Stimulated activated CD8-positive, alpha-beta memory T cell treated with anti-CD3 and anti-CD28 coated beads, Interleukin-4, amount 100 ng/mL, for 48 hours (primary cell): ENCODE measurements at places on chromosomes 5 and 9.

DNA sequence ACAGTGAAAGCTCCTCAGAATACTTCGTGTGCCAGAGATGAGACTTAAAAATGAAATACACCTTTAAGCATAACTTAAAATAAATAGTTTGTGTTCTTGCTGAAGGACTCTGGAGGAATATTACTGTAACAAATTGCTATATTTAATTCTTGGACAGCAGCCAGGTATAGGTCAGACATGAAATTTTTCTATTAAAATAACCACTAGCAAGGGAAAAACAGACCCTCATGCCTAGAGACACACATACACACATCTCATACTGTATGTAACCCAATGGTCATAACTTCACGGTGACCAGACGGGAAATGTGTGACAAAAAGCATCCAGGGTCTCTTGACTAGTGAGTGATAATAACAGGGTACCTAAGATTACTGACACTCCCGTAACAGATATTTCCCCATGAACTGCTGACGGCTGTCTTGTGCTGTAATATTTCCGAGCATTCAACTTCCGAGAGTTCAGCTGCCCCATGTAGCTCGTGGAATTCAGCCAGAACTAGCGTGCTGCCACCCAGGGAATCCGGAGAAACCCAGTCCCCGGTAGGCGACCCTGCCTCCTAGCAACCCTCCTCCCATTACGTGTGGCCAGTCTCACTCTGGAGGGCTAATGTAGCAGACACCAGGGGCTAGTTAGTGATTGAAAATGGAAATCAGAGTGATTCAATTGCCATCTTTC is 2295.1 kb upstream of the WWC1 start:
- DNase-seq: no peak

GRCh38 chr5:168464214-168464613 is 22.1 kb upstream of the RARS1 start:
- DNase-seq: no peak

- DNase-seq: no peak
These were observed 48.7 kb downstream of the ANKDD1B start for GRCh38 chr5:75659791-75660450.

DNA sequence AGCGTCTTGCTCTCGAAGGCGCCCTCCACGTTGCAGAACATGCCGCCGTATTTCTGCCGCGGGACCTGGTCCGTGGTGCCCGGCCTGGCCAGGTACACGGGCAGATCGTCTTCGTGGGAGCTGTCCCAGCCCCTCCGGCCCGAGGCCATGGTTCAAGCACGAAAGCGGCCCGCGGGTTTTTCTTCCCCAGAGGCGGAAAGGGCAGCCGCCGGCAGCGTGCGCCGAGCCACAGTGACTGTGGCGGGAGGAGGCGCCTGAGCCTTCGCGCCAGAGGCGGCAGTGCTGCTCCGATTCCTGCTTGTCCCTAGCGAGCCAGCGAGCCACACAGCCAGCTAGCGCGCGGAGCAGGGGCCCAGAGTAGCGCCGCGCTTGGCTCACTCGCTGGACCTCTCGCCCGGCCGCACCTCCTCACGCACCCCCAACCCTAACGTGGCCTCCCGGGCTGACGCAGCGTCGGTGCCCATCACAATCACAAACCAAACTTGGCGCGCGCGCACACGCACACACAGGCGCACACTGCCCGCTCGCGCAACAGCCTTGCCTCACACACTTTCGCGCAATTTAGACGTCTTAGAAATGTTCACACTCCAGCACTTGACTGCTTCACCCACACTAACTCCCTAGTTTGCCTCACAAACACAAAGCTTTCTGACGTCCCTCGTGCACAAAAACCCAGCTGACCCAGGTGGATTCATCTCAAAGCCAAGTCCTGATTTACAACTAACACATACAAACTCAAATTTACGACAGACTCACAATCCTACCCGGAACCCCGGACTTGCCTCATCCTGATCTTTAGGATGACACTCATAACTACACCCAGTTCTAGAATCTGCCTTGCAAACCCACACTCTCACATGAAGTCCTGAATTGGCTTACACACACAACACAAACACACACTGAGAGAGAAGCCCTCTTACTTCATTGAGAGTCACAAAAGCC is at the start of gene DPYSL3:
Gene DPYSL3, minus strand, starts transcription at position 359 of the 942 bp plus-strand sequence. Its CDS starts 210 bp downstream, at position 149.
- DNase-seq: peak; percentile 24

DNA sequence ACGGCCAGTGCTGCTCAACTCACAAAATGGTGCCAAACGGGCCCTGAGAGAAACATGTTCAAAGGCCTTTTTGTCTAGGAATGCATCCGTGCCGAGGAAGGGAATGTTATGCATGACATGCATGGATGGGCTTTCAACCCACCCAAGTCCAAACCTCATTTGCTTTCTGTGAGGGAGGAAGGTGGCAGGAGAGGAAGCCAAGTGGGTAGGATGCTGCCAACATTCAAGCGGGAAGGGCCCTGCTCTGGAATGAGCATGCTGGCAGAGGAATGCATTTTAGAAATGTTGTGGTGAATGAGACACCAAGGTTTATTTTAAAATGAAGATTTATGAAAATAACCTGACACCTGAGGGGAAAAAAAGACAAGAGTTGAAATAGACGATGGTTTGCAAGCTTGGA is 479.1 kb downstream of the CCDC171 start:
- no peak for DNase-seq

GRCh38 chr5:102153003-102153759 is 142.9 kb downstream of the SLCO4C1 start:
- no peak for DNase-seq

GRCh38 chr9:116641292-116642059 is 45.6 kb upstream of the TRIM32 start:
- DNase-seq: no peak

- no peak for DNase-seq
These were observed 1854.6 kb upstream of the WWC1 start for GRCh38 chr5:166436872-166437271.

- no peak for DNase-seq
These were observed 154.1 kb upstream of the CD180 start for GRCh38 chr5:67350618-67351201.

DNA sequence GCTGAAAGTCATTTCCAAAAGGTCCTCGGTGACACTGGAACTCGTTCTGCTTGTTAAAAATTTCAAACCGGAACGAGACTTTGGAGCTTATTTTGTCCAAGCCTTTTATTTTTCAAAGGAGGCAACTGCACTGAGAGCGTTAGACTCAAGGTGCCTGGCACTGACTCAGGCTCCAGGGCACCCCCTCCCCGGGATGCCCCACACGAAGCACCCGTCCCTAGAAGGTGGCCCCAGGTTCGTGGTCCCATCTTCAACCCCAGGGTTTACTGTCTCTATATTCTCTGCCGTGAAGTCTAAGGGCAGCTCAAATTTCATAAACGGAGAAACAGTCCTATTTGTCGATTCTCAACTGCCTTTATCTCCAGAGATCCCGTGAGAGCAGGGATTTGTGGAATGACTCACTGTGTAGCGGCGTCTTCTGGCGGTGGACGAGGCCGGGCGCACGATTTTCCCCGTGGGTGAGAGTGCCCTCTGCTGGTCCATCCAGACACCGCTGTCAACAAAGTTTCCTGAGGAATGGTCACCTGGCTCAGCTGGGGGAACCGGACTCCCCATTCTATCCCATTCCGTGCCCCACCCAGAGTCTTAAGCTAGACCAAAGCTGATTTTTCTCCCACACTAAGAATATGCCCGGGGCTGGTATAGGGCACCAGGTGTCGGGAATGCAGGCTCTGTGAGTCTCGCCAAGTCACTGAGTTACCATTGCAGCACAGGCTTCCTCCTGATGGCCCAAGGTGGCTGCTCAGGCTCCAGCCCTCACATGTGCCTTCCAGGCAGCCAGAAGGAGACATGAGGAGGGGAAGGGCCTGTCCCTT is 27.1 kb upstream of the SLC6A19 start:
- peak; percentile 77 for DNase-seq

DNA sequence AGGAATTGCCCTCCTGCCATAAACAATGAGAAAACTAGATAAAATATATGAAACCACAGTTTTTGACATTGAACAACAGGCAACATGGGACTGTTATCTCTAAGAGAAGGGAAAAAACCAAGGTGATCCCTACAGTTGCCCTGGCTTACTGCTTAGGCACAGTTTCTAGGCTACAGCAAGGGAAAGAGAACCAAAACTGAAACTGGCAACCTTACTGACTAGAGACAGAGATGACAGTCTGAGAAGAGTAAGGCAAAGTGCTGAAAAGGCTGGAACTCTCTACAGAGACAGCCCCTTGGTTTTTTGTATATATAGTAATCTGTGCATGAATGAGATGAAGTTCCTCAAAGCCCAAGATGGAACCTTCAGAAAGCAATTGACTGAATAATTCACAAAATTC is 36.2 kb upstream of the REEP2 start:
- no peak for DNase-seq

- DNase-seq: no peak
These were observed 259.0 kb downstream of the GADD45G start for GRCh38 chr9:89863837-89864236.

GRCh38 chr9:126546036-126546435 is 67.7 kb upstream of the LMX1B start:
- DNase-seq: no peak

GRCh38 chr5:2866662-2867372 is 115.3 kb upstream of the IRX2 start:
- no peak for DNase-seq

- DNase-seq: no peak
These were observed 23.1 kb upstream of the FRRS1L start for GRCh38 chr9:109190151-109190550.

- no peak for DNase-seq
These were observed 74.2 kb downstream of the UGCG start for GRCh38 chr9:111970827-111971226.

GRCh38 chr5:43061352-43062075 is 21.4 kb upstream of the ANXA2R start:
- DNase-seq: no peak

DNA sequence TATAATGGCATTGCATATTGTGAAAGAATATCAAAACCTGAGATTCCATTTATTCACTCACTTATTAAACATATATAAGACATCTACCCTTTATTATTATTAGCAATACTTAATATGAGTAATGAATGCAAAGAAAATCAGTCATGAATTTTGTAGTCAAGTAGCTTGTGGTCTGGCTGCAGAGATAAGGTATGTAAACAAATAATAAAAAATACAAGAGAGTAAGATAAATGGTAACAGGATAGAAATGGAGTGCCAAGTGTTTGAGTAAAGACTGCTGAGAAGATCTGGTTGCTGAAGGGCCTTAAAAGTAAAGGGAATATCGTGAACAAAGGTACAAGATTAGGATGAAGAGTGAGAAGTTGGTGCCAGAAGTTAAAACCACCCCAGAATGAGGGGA is 18.4 kb downstream of the TRIM32 start:
- no peak for DNase-seq

- no peak for DNase-seq
These were observed 81.2 kb upstream of the CCDC112 start for GRCh38 chr5:115377468-115378217.

DNA sequence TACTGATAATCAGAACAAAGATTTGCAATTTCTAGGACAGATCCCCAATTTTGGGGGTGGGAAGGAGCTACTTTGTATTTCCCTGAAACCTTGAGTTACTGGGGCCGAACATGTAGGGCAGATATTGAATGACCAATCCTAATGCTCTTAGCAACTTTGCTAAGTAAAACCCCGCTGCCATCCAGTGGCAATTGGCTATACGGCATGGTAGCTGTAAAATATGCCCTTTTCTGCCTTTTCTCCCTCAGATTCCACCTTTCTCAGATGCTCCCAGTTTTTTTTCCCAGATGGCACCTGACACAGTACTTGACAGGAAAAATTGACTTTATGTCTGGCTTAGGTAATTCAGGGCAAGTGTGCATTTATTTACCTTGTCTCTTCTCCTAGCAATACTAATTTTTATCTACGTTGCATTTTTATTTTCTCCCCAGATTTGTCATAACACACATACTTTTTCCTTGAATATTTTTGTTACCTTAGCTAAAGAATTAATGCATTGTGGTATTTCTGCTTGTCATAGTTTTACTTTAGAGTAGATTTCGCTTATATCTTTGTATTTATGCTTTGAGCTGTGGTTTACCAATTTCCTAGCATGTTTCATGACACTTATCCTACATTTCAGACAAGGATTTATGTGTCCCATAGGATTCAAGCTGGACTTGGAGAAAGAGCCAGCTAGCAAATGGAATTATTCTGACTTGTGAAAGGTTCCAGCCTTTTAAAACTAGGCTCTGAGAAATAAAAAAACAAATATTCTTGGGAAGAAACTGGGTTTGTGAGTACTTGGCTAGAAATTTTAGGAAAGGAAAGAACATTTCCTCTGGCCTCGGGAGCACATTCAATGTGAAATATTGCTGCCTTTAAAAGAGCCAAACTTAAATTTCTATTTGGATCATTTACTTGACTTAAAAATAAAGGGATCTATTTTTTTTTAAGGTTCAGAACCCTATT is 37.4 kb downstream of the PIK3R1 start:
- peak; percentile 66 for DNase-seq

DNA sequence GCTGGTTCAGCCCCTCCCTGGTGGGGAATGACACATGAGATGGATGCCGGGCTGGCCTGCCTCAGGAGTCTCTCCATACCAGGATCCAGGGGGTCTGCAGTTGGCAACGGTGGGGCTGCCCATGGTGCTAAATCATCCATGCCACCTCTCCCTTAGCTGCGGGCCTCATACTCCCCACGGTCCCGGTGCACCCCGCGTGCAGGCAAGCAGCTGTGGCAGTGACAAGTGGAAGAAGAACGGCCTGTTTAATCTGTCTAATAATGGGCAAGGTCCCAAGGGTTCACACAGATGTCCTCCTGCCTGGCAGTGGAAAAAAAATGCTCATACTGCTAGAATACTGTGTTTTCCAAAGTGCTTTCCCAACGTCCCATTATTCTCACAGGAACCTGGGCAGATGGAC is 196.9 kb upstream of the PANK3 start:
- no peak for DNase-seq

DNA sequence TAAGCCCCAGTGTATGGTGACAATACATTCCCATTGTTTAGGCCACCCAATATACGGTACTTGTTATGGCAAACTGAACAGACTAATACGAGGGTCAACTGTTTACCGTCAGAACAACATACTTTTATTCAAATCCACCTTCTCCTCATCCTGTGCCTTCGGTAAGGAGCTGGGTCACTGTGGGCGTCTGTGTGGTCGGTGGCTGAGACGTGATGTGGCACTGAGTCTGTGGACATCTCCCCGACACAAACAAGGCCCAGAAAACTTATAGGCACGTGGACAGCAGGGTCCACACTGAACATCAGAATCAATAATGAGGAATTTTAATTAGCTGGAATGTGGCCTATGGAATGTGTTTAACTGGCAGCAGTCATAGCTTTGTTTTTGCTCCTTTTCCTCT is 154.3 kb upstream of the IRX2 start:
- no peak for DNase-seq

DNA sequence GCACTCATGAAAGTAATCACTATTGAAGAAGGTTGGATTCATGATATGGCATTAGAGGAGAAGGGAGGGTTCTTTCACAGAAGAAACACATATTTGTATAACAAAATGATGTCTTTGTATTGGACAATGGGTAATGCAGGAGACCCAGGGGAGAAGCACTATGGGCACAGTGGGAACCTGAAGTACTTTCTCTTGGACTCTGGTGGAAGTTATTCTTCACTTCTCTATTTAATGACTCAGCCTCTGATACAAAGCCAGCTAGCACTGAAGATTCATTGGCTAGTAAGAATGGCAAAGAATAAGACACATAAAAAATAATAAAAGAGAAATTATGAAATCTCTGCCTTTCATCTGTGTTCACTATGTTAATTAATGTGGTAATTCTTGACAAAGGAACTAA is 149.9 kb upstream of the PRR16 start:
- DNase-seq: no peak
